ENCODE measurements at places on chromosomes 11 and 22.
A peak's percentile ranks its signal among the peaks of the same experiment; 100 is the strongest.

DNA sequence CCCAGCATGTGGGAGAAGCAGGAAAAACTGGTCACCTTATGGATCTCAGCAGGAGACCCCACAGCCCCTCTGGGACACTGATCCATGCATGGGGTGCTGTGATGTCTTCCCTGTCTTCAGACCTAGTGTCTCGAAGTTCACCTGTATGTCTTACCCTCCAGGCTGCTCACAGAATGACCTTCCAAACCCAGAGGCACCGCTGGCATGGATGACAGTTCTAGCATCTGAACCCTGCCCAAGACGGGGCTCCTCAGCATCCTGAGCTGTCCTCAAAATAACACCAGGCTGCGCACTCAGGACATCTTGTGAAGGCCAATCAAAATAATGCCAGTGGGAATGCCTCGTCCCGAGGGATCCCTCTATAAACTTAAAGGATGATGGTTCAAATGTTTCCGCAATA, 824.9 kb downstream of the TBC1D22A start:
- DNase-seq: no peak

GRCh38 chr22:22094921-22095320, 112.3 kb upstream of the TOP3B start:
- DNase-seq: no peak

DNA sequence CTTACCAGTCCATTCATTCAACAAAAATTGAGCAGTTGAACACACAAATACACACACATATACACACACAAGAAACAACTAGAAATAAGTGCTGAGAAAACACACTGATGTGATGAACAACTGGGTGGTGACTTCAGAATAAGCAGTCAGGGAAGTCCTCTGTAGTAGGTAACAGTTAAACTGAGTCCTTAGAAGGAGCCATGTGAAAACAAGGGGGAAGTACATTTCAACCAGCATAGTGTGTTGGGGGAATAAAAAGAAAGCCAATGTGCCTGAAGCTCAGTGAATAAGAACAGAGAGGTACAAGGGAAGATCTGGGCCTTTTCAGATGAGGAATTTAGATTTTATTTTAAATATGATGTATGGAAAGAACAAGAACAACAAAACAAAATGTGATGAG, 6.8 kb upstream of the TMEM123 start:
- DNase-seq: no peak

GRCh38 chr11:64165481-64165841, 452 bp downstream of the MACROD1 start:
- DNase-seq: no peak

GRCh38 chr11:72673943-72674828, at the start of gene PDE2A:
Gene PDE2A (minus strand): TSS chr11:72674422. CDS start chr11:72674207, 215 bp downstream.
- no peak for DNase-seq

GRCh38 chr11:61948505-61948904, 1.6 kb upstream of the BEST1 start:
- DNase-seq: no peak

DNA sequence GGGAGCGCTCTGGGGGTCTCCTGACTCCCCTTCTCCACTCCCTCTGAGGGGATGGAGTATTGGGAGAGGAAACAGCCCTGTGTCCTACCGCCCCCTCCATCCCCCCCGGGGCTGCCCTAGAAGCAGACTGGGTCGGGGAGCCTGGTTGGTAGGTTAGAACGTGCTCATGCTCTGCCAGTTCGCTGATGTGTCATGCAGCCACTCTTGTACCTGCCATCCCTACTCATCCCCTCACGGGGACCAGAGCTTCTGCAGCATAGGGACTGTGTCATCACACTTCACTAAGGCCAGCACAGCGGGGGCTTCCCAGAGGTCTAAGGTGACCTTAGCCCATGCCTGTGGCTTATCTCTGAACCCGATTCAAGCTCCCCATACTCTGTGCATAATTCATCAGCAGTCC, 4.7 kb downstream of the KCNJ1 start:
- DNase-seq: no peak

- DNase-seq: no peak
These were observed 7.8 kb downstream of the OR8B12 start for GRCh38 chr11:124535552-124536232.

DNA sequence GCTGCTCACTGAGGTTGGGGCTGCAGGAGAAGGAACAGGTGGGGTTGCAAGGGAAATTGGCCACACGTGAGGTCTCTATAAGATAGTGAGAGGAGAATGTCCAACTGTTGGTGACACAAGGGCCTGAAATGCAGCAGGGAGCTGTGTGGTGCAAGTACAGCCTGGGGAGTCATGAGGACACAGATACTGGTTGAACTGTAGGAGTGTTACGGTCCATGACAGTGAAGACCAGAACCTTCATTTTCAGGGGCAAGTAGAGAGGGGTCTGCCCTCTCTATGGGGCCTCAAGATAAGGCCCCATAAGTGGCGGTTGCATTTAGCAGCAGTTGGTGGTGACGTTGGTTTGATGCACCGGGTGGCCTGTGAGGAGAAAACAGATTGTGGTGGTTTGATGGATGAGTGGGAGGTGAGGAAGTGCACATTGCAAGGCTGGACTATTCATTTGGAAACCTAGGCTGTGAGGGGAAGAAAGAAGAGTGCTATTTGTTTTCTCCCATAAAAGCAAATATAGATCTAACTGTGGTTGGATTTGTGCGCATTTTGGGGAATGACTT, 39.4 kb downstream of the MICAL2 start:
- no peak for DNase-seq

DNA sequence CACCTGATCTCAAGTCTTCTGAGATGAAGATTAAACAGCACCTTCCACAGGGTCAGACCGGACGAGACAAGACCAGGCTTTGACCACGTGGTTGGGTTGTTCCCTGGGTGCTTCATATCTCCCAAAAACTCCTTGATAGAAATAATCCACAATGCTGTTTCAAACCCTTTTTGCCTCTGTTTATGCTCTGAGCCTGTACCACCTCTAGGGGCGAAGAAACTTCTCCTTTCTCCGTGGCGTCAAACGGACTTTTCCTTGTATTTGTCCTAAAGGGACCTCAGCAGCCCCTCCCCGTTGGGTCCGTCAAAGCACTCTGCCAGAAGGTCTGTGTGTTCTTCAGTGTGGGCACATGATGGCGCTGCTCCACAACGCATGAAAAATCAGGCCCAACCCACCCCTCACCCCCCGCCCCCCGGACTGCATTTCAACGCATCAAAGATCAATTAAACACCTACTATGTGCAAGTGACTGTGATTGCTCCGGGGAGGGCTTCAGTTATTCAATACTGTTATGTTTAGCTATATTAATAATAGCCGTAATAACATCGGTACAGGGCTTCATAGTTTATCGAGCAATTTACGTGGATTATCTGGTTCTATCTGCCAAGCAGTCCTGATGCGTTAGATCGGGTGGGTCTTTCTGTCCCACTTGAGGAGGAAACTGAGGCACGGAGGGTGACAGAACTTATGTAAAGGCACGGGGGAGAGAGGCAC, 17.3 kb upstream of the EIF3D start:
- peak; percentile 39 for DNase-seq

- DNase-seq: no peak
These were observed 24.0 kb upstream of the SMIM38 start for GRCh38 chr11:69131644-69132300.

GRCh38 chr11:67486481-67487195, 3.8 kb downstream of the AIP start:
- no peak for DNase-seq

DNA sequence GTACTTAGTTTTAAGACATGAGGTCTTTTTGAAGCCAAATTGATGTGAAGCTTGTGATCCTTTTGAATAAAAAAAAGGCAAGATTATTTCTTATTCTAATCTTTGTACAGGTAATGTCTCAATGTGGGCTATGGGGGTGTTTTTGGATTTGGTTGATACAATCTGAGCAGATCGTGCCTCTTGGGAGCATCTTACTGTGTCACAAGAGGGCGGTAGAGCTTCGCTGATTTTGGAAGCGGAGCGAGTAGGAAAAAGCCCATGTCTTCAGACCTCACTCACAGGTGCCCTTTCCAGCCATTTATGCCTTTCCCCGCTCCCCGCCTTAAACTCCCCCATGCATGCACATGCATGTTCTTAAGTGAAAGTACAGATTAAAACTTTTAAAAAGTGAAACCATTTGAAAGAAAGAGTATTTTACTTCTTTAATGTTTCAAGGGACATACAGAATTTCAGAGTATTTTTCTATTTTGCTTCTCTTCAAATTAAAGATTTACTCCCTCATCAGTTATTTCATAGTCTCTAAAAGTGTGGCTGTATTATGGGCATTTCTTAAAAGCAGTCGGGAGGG, 18.8 kb downstream of the DDX25 start:
- DNase-seq: no peak

- no peak for DNase-seq
These were observed 544.6 kb upstream of the B3GAT1 start for GRCh38 chr11:134956450-134957210.

GRCh38 chr11:98155696-98156095, 865.1 kb upstream of the CNTN5 start:
- no peak for DNase-seq

DNA sequence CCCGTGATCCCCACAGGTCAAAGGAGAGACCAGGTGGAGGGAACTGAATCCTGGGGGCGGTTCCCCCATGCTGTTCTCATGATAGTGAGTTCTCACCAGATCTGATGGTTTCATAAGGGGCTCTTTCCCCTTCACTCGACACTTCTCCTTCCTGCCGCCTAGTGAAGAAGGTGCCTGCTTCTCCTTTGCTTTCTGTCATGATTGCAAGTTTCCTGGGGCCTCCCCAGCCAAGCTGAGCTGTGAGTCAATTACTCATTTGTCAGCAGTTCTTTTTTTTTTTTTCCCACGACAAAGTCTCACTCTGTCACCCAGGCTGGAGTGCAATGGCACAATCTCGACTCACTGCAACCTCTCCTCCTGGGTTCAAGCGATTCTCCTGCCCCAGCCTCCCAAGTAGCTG, 1530.4 kb downstream of the BRD1 start:
- no peak for DNase-seq

DNA sequence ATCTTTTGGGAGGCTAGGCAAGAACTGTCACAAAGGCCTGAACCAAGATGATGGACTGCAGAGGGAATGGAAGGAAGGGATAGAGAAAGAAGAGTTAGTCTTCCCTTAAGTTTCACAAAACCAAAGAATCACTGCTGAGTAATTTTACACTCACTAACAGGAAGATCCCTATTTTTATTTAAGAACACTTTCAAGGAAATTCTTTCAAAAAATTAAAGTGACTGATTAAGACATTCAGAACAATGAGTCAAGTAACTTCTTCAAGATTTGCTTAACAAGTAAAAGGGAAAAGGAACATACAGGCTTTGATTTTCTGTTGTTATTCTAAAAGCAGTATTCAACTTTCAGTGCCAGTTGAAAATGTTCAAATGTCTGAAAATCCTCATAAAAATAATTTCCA, 3.1 kb downstream of the PITPNB start:
- DNase-seq: no peak

DNA sequence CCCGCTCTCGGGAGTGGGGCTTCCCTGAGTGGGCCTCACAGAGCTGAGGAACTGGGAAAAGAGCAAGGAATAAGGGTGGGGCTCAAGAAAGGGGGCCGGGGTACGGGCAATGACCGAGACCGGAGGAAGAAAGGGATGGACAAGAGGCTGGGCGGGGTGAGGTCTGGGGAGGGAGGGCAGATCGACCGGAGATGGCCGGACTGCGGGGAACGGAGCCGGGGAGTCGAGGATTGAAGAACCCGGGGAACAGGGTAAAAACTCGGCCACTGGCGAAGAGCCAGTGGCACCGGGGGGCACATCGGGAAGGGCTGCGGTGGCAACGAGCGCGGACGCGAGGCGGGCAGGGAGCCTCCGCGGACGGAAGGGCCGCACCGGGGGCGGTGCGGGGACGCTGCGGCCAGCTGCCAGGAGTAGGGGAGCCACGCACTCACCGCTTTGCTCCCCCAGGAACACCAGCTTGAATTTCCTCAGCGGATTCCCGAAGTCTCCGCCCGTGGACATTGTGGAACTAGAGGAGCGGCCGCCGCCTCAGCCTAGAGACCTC, 667 bp downstream of the RAB6A start:
- no peak for DNase-seq

DNA sequence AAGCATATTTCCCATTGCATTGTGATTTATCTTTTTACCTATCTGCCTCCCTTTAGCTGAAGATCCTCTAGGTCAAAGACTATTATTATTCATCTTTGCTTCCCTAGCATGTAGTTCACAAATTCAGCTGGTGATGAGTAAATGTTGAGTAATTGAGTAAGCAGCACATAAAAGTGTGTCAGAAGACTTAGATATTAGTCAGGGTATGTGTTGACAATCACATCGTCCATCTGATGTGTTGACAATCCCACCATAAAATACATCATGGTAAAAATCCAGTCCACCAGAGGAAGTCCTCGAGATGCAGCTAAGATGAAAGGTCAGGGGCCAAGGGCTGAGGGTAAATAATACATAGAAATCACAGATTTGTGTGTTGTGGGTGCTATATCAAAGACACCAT, 22.9 kb upstream of the ABTB2 start:
- no peak for DNase-seq

DNA sequence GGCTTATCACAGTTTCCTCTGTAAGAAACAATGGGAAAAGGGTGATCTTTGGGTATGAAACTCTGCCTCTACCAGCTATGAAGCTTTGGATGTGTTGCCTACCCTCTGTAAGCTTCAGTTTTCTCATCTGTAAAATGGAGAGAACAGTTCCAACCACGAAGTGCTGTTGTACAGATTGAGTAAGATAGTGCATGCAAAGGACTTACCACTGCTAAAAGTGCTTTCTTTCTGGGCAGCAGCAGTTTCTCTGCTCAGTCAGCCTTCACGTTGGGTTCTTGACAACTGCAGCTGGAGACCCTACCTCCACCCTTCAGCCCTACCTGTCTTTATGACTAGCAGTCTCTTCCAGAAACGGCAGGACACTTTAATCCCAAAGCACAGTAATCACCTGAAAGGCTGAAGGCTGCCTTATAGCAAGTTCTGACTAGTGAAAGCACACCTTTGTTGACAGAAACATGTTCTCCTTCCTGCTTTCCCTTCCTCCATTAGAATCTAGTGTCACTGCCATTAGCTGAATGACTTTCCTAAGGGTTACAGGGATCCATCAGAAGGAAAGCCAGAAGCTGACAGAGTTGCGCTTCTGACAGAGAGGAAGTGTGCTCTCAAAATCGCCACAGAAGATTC, 91.4 kb downstream of the RPL27A start:
- DNase-seq: no peak

- DNase-seq: no peak
These were observed 158.7 kb upstream of the SYT13 start for GRCh38 chr11:45444796-45445195.

DNA sequence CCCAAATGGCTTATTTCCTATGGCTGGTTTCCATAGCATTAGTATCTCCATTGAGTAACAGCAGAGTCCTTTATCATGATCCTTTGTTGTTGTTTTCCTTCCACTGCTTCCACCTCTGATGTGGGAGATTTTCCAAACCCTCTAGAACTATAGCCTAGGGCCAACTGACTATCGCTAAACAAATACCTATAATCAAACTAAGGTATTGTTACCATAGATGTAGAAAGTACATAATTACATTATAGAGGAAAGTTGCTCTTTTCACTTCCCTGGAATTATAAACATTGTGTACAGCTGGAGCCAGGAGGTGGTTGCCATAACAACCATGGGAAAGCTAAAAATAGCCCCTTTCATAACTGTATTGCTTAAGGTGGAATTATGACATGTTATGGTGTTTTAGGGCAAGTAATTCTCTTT, 47.0 kb upstream of the ALKBH3 start:
- no peak for DNase-seq
